Activated CD4-positive, alpha-beta T cell treated with anti-CD3 and anti-CD28 coated beads for 4 hours (primary cell): ENCODE measurements at places on chromosomes 5 and 9.

DNA sequence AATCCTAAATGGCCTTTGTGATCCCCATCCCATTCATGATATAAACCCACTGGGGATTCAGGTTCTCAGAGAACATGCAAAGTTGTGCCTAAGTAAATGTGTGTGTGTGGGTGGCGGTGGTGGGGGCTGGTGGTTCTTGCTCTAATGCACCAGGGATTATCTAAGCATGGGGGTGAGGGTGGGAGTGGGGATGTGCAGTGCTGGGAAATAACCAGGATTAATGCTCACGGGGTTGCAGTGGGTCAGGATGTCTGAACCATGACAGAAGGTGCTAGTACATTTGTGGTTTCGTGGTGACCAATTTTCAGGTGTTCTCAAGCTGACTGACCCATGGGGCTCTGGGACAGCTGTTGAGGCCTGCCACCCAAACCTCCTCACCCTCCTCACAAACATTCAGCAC lies 101.0 kb downstream of the ZNF608 start:
- no peak for DNase-seq

DNA sequence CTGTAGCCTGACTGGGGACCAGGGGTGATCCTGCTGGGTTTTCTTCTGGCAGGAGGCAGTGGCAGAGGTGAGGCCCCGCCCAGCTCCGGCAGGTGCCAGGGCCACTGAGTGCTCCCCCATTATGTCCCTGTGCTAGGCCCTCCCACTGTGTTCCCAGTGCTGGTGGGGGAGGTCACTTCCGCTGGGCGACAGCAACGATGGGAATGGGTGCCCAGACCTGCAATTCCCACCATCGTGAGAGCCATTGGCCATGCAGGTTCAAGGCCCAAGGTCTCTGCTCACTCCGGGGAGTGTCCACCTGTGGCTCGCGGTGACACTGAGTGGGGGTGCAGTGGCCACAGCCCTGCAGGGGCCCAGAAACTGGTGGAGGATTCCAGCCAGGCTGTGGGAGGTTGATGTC lies 98.6 kb downstream of the RXRA start:
- DNase-seq: no peak

DNA sequence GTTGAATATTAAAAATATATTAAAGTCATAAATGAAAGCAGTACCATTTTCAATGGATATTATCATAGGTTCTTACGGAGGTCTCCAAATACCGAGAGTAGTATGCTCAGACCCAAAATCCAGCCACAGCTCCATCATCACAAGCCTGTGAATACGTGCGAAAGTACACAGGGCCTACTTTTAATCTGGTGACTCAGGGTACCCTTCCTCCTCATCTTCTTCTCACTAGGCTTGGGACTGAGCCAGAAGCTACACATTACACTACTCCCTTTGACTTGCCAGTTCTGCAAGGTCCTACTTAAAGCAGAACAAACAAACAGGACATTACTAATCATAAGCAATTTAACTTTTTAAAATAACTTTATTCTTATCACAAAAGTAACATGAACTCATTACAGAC lies 7.6 kb upstream of the RIC1 start:
- DNase-seq: no peak

GRCh38 chr5:150485693-150486401 lies 22.1 kb upstream of the NDST1 start:
- peak; percentile 26 for DNase-seq

DNA sequence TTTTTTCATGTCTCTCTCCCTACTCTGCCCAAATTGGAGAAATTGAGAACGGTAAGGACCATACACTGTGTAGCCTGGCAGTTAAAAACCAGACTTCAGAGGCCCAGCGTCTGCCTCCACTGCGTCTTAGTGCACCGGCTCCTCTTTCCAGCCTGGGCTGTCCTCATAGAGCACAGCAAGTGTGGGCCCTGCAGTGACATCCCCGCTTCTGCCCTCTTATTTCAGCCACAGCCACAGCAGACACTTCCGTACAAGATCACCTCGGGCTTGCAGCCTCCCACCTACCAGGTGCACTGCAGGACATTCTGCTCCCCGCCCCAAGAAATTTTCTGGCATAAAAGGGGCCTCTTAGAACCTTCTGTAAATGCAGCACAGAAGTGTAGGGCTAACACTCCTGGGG lies 21.4 kb upstream of the SMIM23 start:
- no peak for DNase-seq

- peak; percentile 41 for DNase-seq
Observed at GRCh38 chr9:91047529-91047928, 245.9 kb downstream of the SYK start.

DNA sequence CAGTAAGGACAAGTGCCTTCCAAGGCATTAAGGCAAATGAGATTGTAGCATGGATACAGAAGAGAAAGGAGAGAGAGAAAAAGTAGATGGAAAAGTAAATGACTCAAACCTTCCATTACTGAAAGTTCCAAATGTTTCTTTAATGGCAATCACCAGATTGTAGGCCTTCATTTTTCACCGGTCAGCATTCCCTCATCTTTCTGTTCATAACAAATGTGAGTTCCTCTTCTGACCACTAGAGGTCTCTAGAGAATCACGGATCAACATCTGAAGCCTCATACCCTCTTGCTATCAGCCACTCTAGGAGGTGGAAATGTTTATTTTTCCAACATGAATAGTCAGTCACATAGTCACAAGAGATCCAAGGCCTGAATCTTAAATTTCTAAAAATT lies 73.6 kb upstream of the RPS23 start:
- DNase-seq: no peak

- peak; percentile 50 for DNase-seq
Observed at GRCh38 chr9:27528886-27529315, 713 bp downstream of the MOB3B start.

DNA sequence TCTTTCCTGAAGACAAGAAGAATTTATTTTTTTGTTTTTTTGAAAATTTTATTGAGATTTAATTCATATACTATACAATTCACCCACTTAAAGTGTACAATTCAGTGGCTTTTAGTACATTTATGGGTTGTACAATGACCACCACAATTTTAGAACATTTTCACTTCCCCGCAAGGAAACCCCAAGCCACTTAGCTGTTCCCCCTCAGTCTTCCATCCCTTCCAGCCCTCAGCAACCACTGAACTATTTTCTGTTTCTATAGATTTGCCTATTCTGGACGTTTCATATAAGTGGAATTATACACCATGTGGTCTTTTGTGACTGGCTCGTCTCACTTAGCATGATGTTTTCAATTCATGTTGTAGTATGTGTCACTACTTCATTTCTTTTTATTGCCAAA lies 28.0 kb downstream of the DNAI1 start:
- DNase-seq: no peak

DNA sequence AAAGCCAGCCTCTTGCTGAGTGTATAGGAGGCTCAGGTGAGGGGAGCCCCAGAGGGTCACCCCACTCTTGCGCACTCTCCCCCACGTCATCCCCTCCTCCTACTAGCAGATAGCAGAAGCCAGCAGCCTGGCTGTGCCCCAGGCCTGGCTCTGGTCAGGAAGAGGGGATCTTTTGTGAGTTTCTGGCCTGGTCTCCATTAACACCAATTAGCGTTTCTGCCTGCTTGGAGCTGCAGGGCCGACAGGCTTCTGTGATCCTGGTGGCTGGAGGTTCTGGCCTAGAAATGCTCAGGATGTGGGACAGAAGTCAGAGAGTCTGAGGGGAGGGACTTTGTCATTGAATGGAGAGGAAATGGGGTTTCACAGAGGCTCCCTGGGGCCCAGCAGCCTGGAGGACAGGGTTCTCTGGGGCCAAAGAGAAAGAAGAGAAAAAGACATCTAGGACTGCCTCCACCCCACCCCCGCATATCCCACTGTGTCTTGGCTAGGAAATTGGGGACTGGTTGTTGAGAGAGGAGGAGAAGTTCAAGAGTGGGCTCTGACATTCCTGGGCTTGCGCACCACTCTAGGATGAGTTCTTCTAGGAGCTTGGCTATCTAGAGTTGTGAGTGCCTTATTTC lies 47.5 kb upstream of the ARAP3 start:
- DNase-seq: no peak

DNA sequence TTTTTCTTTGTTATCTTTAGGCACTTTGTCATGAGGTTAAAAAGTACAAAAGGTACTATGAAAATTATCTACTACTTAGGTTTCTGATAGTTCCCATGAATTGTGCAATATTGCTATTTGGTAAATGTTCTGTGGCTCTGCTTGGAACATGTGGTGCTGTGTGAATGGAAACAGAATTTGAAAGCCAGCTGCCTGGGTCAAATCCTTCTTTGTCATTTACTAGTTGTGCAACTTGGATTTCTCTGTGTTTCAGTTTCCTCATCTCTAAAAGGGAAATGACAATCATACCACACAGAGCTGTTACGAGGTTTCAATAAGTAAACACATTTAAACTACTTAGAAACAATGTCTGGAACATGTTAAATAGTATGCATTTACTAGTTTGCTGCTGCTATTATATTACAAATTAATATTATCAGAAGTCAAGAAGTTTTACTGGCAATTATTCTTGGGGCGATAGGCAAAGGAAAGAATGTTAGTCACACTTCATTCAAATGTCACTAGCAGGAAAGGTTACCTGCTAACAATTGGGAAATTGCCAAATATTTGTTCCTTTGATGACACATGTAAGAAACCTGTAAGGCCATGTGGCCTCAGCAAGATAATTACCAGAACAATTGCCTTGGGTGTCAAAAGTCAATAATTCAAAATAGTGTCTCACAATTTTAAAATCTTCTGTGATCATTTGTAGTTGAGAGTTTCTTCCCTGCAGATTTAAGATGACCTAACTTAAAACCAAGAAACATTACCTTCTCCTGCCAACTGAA lies 184.8 kb downstream of the KIAA0825 start:
- no peak for DNase-seq

- DNase-seq: no peak
Observed at GRCh38 chr5:53373451-53374158, 106.8 kb upstream of the FST start.

- no peak for DNase-seq
Observed at GRCh38 chr5:42321785-42322184, 101.5 kb upstream of the GHR start.

GRCh38 chr9:138042640-138043039 lies 165.1 kb downstream of the CACNA1B start:
- DNase-seq: no peak

DNA sequence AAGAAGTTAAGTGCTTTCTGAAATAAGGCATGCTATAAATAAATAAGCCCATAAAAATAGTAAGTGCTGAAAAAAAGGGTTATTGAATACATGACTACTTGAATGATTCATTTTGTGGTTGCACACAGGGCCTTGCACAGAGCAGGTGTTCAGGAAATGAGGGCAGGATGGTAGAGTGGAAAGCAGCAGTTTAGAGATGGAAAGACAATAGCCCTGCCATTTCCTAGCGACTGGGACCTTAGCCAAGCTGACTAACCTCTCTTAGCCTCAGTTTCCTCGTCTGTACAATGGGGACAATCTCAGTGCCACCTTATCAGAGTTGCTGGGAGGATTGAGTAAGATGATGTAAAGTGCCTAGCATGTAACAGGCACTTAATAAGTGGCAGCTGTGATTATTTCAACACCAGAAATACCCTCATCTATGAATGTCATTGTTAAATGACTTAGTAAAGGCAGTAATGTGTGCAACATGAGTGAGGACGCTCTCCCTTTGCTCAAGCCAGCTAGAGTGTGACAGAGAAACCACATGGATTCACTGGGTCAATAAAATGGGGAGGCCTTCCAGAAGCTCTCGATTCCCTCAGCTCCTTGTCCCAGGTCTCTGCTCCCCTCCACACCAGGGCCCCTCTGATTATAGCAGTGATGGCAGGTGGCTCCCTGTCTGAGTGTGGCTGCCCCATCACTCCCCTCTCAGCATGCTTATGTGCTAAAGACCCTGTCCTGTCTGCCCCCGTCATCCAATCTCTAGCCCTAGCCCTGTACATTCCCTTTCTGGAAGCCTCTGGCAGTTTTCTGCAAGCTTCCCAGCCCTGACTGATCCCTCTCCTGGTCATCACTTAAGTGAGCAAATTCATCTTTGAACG lies 16.0 kb upstream of the PHF19 start:
- DNase-seq: peak; percentile 64

- DNase-seq: no peak
Observed at GRCh38 chr5:6728011-6728794, 15.0 kb downstream of the TENT4A start.

- no peak for DNase-seq
Observed at GRCh38 chr5:125778791-125779190, 644.4 kb upstream of the GRAMD2B start.

GRCh38 chr5:61394793-61395192 lies 62.7 kb downstream of the ZSWIM6 start:
- no peak for DNase-seq

DNA sequence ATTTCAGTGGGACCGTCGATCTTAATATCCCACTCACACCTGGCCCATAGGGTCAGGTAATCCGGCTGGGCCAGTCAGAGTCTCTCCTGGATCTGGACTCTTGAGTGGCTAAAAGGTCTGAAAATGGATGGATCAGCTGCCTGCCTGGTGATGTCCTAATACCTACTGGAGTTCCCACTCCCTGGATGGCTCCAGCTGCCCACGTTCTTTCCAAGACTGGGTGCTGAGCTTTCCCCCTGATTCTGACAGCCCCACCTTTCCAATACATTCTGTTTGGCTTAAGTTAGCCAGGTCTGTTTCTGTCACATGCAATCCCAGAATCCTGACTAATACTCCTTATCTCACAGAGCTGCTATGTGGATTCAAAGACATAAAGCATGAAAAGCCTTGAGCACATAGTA lies 10.2 kb downstream of the SH3PXD2B start:
- no peak for DNase-seq

GRCh38 chr5:14880688-14881087 lies 9.1 kb upstream of the ANKH start:
- no peak for DNase-seq

GRCh38 chr5:176362233-176362490 lies 598 bp upstream of the KIAA1191 start:
- no peak for DNase-seq

GRCh38 chr5:54492178-54492577 lies 25.4 kb upstream of the SNX18 start:
- DNase-seq: no peak

DNA sequence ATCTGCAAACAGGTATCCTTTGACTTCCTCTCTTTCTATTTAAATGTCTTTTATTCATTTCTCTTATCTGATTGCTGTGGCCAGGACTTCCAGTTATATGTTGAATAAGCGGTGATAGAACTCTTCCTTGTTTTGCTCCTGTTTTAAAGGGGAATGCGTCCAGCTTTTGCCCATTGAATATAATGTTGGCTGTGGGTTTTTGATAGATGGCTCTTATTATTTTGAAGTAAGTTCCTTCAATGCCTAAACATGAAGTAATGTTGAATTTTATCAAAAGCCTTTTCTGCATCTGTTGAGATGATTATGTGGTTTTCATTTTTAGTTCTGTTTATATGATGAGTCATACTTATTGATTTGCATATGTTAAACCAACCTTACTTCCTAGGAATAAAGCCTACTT lies 300.5 kb upstream of the CTNND2 start:
- no peak for DNase-seq

- DNase-seq: no peak
Observed at GRCh38 chr5:120454094-120454798, 9.9 kb upstream of the PRR16 start.

- DNase-seq: no peak
Observed at GRCh38 chr5:139524446-139524845, 36.7 kb upstream of the UBE2D2 start.

- no peak for DNase-seq
Observed at GRCh38 chr5:137442660-137443059, 56.5 kb downstream of the SPOCK1 start.

- DNase-seq: no peak
Observed at GRCh38 chr5:104361932-104362331, 799.3 kb upstream of the NUDT12 start.
